Stimulated activated CD8-positive, alpha-beta memory T cell treated with anti-CD3 and anti-CD28 coated beads, Interleukin-15, amount 100 ng/mL, for 24 hours (primary cell): ENCODE measurements at places on chromosomes 4 and X.

DNA sequence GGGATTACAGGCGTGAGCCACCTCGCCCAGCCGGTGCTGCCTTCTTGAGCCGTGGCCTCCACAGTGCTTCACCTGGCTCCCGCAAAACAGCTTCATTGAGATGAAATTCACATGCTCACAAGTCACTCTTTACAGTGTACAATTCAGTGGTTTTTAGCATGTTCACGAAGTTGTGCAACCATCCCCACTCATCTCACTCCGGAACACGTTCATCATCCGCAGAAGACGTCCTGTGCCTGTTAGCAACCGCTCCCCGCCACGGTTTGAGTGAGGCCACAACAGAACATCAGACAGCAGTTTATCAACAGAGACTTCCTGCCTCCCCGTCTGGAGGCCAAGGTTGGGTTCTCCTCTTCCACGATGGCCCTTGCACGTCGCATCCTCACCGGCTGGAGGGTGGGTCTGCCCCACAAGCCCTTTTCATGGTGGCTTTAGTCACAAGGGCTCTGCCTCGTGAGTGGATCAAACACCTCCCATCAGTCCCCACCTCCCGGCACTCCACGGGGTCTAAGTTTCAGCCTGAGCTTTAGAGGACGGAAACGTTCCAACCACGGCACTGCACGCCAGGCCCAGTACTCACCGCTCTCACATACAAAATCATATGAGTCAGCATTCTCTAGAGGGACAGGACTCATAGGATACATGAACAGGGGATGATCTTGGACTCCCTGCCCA, 29.6 kb upstream of the SPON2 start:
- peak; percentile 39 for DNase-seq

- DNase-seq: no peak
Observed at GRCh38 chrX:39609941-39610340, 487.8 kb downstream of the BCOR start.

- DNase-seq: no peak
Observed at GRCh38 chrX:19372170-19372546, 28.4 kb downstream of the PDHA1 start.

DNA sequence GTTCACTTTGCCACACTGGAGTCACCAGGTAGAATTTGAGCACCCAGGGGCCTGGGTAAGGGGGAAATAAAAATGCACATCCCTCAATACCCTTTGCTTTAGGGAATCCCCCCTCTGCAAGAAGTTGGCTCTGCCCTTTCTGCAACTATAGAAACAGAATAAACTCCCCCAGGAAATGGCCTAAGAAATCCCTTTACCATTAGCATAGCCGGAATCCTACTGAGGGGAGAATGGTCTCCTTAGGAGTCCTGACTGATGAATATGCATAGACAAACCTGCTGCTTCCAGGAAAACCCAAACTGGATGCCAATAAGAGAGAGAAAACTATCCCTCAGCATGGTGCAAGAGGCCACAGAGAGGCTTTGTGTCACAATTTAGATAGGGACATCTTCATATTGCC, 11.0 kb downstream of the EFHC2 start:
- DNase-seq: no peak

GRCh38 chr4:80876810-80877209, 153.7 kb upstream of the BMP3 start:
- no peak for DNase-seq

DNA sequence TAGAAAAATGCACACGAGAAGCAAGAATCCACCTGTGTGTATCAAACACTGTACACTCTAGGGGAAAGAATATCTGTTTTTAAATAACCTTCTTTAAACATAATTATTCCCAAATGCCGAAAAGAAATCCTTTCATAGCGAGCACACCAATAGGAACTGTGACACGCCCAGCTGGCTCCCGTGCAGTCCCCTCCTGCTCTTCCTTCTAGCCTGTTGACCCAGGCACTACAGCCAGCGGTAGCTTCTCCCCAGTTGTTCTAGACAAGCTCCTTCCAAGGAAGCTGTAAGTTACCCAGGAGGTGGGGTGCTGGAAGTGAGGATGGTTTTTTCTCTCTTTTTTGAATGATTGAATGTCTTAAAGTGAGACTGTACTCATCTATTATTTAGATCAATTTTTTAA, 19.5 kb upstream of the NOCT start:
- DNase-seq: no peak

- DNase-seq: no peak
Observed at GRCh38 chr4:103092245-103092644, 7.4 kb downstream of the BDH2 start.

DNA sequence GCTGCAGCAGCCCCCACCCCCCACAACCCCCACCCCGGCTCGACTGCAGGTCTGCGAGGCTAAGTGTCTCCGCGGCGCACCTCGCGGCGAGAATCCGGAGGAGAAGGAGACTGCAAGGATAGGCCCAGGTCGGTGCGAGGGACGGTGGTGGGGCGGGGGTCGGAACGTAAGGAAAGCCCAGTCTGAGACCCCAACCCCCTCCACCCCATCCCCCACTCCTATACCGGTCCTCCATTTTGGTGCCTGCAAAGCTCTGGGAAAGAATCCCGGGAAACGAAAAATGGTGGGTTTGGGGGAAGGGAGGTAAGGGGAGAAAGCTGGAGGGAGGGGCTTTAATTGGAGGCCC, 614 bp downstream of the BEX3 start:
- no peak for DNase-seq

DNA sequence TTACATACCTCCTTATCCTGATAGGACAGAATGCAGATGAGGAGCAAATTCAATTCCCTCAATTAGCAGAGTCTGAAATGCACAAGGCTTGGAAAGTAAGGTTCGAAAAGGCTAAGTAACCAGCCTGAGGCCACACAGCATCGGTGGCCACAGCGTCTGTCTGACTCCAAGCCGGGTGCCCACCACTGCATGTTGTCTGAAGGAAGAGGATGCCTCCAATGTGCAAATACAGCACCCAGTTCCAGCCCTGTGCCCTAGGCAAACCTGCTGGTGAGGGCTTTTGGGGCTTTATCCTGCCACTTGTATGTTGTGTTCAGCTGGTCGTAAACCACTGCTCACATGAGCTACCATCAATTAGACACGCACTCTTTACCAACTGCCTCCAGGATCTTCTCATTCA, 48.6 kb upstream of the PPP2R2C start:
- DNase-seq: no peak
